Mucosa of descending colon (tissue), 3 donors: ENCODE measurements at places on chromosomes 6 and 20. TPM values are rescaled to one million over a fixed set of nuclear protein-coding genes. Genes with fewer than 3 reads are reported as not detected.

Gene SMLR1
- total RNA-seq: not detected

Gene HRH3
- not detected for total RNA-seq

Gene RAB5IF
- 96.2 TPM for total RNA-seq

Gene SLC52A3
- 48.6 TPM for total RNA-seq

Gene POLR1C
- 27.5 TPM for total RNA-seq
